ENCODE measurements at places on chromosomes 16 and 17.
A peak's percentile ranks its signal among the peaks of the same experiment; 100 is the strongest.

DNA sequence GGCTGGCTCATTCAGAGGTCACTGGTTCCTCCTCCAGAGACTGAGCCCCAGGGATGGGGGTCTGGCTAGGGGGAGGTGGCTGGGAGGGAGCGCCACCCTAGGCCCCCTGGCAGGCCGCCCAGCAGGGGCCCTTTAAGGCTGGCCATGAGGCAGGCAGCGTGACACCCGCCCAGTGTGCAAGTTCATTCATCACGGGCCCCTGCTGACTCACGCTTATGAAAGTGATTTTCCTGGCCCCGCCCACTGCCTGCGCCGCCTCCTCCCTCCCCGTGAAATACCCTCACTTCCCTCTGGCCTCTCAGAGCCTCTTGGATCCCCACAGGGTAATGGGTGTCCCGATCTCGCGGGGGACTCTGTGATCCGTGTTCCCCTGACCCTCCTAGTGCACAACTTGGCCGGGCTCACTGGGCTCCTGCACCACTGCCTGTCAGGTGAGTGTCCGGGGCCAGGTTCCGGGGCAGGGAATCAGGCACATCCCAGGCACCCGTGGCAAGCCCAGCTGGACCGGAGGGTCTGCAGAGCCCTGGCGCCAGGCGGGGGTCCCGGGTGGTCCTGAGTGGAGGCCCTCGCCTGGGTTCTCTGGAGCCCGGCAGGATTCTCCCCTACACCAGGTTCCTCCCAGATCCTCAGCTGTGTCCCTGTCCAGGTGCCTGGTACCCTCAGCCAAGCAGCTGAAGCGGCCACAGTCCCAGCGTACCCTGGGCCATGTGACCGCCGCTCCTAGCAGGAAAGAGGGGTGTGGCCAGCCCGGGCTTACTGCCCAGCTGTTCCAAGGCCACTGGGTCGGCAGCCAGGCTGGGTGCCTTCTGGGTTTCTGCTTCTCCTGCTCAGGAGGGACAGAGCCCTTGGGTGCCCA, at the start of gene OSGIN1:
TSS of gene OSGIN1 (plus strand) at position 301 of the 856 bp plus-strand sequence. CDS start 4,432 bp downstream, outside the sequence.
- peak; percentile 41 for DNase-seq

DNA sequence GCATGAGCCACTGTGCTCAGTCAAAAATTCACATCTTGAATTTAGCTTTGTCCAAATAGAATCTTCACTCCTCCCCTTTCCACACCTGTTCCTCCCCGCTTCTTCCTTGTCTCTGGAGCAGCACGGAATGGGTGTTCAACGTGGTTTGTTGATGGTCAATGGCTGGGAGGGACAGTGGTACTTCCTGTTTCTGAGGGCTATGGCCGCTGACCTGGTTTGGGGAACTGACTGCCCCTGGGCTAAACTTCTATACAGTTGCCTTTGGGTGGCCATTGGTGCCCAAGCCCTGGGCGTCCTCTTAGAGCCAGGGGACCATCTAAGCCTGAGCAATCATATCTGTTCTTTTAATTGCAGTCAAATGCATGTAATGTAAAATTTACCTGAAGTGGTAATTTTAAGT, 19.1 kb upstream of the WFIKKN2 start:
- DNase-seq, result no peak

DNA sequence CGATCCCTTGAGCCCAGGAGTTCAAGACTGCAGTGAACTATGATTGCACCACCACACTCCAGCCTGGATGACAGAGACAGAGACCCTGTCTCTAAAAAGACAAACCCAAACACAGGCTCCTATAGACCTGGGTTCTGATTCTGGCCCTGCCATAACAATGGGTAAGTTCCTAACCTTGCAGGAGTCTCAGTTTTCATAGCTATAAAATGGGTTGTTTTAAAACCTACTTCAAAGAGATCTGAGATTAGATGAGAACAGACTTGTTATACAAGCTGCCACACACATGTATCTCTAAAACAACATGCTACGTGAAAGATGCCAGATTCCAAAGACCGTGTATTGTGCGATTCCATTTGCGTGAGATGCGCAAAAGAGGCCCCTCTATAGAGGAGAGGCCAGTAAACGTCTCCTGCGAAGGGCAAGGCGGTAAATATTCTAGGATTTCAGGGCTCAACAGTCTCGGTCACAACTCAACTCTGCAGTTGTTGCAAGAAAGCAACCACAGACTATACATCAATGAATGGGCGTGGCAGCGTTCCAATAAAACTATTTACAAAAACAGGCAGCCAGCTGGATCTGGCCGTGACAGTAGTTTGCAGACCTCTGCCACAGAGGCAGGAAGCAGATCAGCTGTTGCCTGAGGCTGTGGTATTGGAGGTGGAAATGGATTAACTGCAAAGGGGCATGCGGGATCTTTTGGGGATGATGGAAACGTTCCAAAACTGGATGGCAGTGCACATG, 5.9 kb downstream of the CORO7 start:
- DNase-seq, result no peak

- DNase-seq, result no peak
Measured at GRCh38 chr16:53945996-53946395, 242.0 kb downstream of the FTO start.

- DNase-seq, result no peak
Measured at GRCh38 chr16:66344533-66345145, 21.9 kb upstream of the CDH5 start.

GRCh38 chr17:6035801-6036394, 34.3 kb upstream of the WSCD1 start:
- DNase-seq, result no peak

DNA sequence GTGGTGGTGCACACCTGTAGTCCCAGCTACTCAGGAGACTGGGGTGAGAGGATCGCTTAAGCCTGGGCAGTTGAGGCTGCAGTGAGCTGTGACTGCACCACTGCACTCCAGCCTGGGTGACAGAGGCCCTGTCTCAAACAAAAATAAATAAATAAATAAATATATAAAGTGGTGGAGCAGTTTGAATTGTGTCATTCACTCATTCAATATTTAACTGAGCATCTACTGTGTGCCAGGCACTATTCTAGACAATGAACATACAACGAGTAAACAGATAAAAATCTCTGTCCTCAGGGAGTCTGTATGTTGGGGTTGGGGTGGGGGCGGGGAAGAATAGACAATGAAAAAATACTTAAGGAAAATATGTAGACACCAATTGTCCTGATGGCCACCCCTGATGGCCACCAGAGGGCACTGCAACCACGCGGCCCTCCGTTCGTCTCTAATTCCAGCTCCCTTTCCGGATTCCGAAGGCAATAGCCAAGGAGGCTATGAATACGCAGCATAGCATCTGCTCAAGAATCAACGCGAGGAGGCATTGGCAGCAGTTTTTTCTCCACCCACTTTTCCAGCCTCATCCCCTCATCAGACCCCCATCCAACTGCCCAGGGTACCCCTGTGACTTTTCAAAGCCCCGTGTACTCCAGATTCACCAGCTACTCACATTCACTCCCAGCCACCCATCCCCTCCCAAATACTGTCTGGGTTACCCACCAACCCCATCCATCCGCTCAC, 21.4 kb downstream of the QPRT start:
- DNase-seq, result peak; percentile 82

GRCh38 chr16:77660311-77660710, 62.0 kb upstream of the NUDT7 start:
- no peak for DNase-seq

GRCh38 chr16:69017036-69017783, 88.2 kb upstream of the HAS3 start:
- no peak for DNase-seq

Data from CD4-positive, alpha-beta T cell treated with Interleukin-4 for 1 hour (primary cell).